B cell (primary cell): ENCODE measurements at places on chromosomes 1 and 21. TPM values are rescaled to one million over a fixed set of nuclear protein-coding genes. Genes with fewer than 3 reads are reported as not detected.
A peak's percentile ranks its signal among the peaks of the same experiment; 100 is the strongest.

DNA sequence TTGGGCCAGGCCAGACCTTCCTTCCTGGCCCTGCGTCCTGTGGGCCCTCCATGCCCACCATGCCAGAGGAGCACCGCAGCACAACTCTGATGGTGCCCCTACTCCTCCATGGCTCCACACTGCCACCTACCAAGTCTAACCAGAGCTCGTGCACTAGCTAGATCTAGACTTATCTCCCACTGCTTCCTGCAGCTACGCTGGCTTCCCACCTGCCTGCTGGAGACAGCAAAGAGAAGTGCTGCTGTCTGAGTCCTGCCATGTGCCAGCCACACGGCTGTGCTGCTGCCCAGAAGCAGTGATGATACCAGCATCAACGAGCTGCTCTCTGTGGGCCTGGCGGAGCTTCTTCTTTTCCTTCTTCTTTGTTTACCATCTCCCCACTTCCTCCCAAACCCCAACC is 4.5 kb downstream of the GUCA2B start:
- DNase-seq: no peak

Gene SLC41A1
- total RNA-seq: 24.2 and 24.7 TPM in 2 replicates

GRCh38 chr1:151967091-151967490 is 26.6 kb downstream of the S100A10 start:
- DNase-seq: no peak

- DNase-seq: no peak
These were observed 6.5 kb upstream of the GLRX2 start for GRCh38 chr1:193111641-193112090.

- DNase-seq: no peak
These were observed 857.9 kb downstream of the BRINP3 start for GRCh38 chr1:189619682-189620332.

Gene SLC1A7
- total RNA-seq: not detected in 2 replicates

Gene SMCP
- total RNA-seq: not detected in 2 replicates

Gene PARP1
- total RNA-seq: 180 and 187 TPM in 2 replicates

DNA sequence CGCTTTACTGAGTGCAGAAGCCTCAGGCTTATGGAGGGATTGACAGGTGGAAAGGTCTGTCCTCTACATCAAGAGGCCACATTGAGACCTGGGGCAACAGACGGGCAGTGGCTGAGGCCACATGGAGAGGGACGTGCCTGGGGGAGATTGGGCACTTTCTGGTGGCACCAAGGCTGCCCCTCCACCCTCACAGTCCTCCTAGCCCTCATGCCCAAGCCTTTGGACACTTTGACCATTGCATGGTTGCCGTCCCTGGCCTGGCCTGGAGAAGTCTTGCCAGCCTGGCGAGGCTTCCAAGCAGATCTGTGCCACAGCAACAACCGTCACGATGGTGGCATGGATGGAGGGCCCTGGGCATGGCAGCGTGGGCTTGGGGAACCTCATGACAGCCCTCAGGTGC is 192.1 kb upstream of the VAMP3 start:
- no peak for DNase-seq

DNA sequence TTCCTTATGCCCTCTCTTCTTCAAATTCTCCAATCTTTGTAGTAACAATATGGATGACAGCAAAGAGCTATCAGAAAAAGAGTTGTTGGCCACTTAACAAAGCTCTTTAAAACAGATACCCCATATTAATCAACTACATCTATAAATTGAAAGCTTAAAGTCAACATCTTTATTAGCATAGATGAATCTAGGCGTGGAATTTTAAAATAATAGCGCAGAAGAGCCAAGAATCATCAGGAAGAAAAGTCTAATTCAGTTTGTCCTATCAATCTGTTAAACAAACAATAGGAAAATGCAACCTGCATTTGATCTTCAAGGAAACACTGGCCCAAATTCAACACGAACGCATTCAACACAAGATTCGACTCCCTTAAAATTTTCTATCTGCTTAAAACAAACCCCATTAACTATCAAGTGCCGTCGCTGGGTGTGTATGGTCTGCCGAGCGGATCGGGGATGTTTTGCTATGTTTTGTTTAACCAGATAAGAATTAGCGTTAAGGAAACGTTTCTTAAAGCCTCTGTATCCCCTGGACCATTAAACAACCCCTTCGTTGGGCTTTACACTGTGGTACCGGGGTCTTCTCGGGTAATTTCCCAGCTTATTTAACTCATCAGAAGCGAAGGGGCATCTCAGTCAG is 1.0 kb downstream of the LYST start:
- DNase-seq: no peak

DNA sequence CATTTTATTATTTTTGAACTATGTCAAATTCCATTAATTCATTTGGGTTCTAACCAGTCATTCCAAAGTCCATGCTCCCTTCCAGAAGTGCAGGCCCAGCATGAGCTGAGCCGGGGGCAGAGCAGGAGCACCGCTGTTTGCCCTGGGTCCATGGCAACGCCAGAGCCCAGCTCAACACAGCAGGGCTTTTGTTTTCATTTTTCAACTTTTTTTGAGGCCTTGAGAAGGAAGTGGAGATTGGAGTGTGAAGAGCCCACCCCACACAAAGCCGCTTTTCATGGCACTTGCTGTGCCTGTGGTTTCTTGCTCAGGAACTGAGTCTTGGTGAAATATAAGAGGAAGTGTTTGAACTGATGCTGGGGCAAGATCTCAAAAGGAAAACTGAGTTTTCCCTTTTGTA is 13.2 kb upstream of the PRMT2 start:
- DNase-seq: peak; percentile 53

- DNase-seq: no peak
These were observed 116.3 kb downstream of the NAV1 start for GRCh38 chr1:201655243-201655642.

DNA sequence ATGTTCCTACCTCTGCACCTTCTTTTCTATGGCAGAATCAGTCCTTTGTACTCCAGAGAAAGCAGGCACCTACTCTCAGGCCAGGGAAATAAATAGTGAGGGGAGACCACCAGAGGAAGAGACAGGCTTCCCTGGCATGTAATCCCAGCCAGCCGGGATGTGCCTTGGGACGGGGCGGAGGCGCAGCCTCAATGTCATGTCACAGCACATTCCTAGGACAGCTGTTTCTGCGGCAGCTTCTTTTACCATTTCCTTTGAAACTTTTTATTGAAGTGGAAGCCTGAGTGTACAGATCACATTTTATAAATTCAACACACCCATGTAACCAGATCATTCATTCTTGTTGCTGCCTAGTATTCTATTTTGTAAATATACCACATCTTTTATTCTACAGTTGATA is 67.9 kb upstream of the ZNF326 start:
- DNase-seq: no peak

Gene PRAMEF9
- not detected in 2 replicates for total RNA-seq

Gene INSRR
- not detected in 2 replicates for total RNA-seq

Gene TMCC2
- total RNA-seq: 3.3 and 4.0 TPM in 2 replicates

Gene PALMD
- total RNA-seq: not detected in 2 replicates

Gene GPR52
- 12.1 and 15.6 TPM in 2 replicates for total RNA-seq
